ENCODE measurements at places on chromosomes 6 and 20.

DNA sequence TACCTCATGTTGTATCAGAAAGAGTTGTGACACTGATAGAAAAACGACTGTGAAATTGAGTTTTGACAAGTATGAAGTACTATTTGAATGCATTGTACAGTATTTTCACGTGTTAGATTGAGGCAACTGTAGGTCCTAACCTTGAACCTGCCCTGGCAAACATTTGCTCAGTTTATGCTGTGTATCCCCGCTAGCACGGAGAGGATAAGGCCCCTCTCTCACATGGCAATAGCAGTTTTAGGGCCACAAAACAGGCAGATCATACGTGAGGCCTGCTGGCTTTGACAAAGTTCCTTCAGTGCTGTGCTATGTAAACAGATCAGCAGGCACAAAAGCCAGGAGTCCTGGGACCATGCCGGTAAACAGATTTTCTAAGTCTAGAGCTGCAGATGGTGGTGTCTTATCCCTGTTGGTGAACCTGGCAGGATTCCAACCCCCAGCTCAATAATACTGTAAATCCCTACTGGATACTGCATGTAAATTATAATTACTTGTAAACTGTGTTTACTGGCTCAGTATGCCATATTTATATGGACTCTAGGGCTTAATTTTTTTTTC, 23.8 kb upstream of the FAM217A start:
- H3K4me3 ChIP-seq: no peak overlapping the region
- H3K36me3 ChIP-seq: no peaks in the 10 kb centered on the region
- DNase-seq: no peak
- H3K27ac ChIP-seq: no peak overlapping the region

DNA sequence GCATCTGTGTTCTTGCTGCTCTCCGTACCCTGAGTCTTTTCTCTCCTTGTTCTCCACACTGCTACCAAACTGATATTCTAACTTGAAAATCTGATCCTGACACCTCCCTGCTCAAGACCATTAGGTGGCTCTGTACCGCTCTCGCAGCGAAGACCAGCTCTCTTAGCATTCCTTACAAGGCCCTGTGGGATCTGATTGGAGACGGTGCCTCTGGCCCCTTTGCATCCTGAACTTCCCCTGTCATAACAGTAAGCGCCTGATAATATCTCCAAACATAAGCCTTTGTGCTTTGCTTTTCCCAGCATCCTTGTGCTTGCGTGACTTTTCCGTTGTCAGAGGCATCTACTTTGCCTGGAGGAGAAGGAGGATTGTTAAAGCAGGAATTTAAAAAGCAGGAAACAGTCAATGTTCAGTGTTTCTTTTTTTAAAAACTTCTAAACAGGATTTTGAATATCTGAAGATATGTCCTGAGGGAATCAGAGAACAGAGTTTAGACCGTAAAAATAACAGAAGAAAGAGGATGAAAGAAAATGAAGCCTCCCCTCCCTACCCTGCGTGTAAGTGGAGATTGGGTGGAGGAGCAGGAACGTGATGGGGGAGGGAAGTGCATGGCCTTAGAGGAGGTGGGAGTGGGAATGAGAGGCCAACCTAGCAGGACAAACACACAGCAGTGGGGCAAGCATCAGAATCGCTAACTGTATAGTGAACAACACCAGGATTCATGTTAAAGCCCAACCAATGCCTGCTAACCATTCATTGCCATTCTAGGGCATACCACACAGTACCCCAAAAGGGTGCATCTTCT, 89.2 kb upstream of the STMND1 start:
- no peaks in the 10 kb centered on the region for H3K4me1 ChIP-seq
- H3K27me3 ChIP-seq: peaks cover 5% of the 10 kb centered on the region
- no peak for DNase-seq

- no peak overlapping the region for H3K27ac ChIP-seq
- H3K4me3 ChIP-seq: no peak overlapping the region
- no peaks in the 10 kb centered on the region for H3K36me3 ChIP-seq
- peaks cover 20% of the 10 kb centered on the region for H3K4me1 ChIP-seq
- H3K27me3 ChIP-seq: peaks cover 34% of the 10 kb centered on the region
Measured at GRCh38 chr6:83854001-83854501, 891 bp downstream of the RIPPLY2 start.

- no peaks in the 10 kb centered on the region for H3K36me3 ChIP-seq
- H3K4me1 ChIP-seq: no peaks in the 10 kb centered on the region
- H3K27me3 ChIP-seq: peaks cover 3% of the 10 kb centered on the region
- no peak overlapping the region for H3K27ac ChIP-seq
- DNase-seq: no peak
- no peak overlapping the region for H3K4me3 ChIP-seq
Measured at GRCh38 chr6:81767163-81767891, 14.8 kb upstream of the TENT5A start.

DNA sequence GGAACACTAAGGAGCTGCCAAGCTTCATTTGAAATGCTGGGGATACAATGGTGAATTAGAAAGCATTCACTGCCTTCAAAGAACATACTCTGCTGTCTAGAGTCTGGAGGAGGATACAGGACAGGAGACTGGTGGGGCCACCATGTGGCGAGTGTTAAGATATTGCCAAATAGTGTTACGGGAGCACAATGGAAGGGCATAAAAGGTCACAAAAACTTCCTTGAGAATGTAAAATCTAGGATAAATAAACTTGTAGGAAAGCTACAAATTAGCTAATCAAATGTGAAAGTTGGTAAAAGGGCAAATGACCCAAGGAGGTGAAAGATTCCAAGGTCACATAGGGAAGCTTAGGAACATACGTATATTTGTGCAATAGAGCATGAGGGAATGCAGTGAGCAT, 271.7 kb downstream of the RFPL4B start:
- no peaks in the 10 kb centered on the region for H3K27me3 ChIP-seq
- DNase-seq: no peak
- H3K4me1 ChIP-seq: no peaks in the 10 kb centered on the region
- no peaks in the 10 kb centered on the region for H3K36me3 ChIP-seq
- H3K27ac ChIP-seq: no peak overlapping the region
- H3K4me3 ChIP-seq: no peak overlapping the region

GRCh38 chr6:31702405-31702818, 712 bp downstream of the ABHD16A start:
- no peak for DNase-seq
- H3K27ac ChIP-seq: peak overlapping the region; percentile 98
- H3K36me3 ChIP-seq: peaks cover 20% of the 10 kb centered on the region
- peaks cover 35% of the 10 kb centered on the region for H3K4me1 ChIP-seq
- peak overlapping the region; percentile 67 for H3K4me3 ChIP-seq

- DNase-seq: no peak
- H3K4me3 ChIP-seq: no peak overlapping the region
- no peak overlapping the region for H3K27ac ChIP-seq
- no peaks in the 10 kb centered on the region for H3K27me3 ChIP-seq
- H3K4me1 ChIP-seq: no peaks in the 10 kb centered on the region
Measured at GRCh38 chr6:137852346-137852745, 14.7 kb upstream of the TNFAIP3 start.
